CD4-positive, alpha-beta T cell treated with Interferon alpha-2 for 1 hour (primary cell): ENCODE measurements at places on chromosomes 4 and X.

- DNase-seq: no peak
Measured at GRCh38 chr4:13516315-13516860, 27.9 kb downstream of the NKX3-2 start.

DNA sequence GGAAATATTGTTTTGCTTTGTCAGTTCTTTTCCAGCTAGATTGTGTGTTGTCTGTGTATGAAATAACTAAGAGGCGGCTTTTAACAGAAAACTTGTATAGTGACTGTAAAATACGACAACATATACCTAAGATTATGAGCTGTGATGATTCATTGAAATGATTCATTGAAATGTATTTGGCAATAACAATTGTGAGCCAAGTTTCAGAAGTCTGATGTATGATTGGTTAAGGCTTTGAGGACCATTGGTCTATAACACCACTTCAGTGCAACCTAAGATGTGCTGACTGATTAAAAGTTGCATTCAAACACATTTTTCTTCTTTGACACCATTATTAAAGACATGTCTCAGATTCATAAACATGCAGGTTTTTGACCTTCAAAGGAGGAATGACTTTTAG lies 76.6 kb downstream of the PTPN13 start:
- no peak for DNase-seq

- DNase-seq: no peak
Measured at GRCh38 chr4:98482847-98483806, 175.3 kb downstream of the TSPAN5 start.

DNA sequence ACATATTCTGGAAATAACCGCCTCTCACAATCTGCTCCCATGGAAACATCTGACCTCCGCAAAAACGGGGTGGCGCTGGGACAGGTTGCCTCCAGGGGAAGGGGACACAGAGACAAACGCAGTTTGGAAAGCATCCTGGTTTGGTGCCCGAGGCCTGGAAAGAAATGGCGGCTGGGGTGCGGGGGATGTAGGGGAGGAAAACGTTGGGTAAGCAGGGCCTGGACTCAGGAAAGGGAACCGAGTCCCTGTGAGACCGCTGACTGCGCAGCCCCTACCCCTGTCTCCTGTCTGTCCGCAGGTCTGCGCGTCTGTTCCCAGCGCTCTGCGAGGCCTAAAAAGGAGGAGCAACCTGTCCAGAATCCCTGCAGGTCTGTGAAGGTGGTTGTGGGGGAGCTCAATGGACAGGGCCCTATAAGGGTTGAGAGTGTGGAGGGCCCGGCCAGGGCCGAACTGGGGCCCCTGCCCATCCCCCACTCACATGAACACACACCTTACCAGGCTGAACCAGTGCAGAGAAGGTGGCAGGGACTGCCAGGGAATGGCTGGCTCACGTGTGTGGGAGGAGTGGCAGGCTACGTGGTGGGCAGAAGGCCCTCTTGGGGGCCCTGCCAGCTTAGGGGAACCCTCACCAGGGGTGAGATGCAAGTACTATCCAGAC lies 672 bp downstream of the TCEAL3 start:
- DNase-seq: no peak

DNA sequence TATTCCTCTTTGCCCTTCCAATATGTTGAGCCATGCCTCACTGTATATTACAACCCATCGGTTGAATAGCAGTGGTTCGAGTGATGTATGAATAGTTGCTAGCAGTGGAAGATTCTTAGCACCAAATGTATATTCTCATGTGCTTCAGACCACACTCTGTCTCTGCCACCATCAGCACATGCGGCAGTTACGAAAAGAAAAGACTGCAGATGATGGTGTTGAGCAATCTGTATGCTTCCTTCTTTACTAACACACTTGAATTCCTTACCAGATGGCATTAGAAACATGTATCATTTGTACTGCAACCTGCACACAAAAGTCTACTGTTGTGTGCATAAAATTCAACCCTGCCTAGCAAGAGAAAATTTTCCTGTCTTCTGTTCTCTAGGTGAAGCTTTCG lies 214.6 kb downstream of the ENOX2 start:
- DNase-seq: no peak

DNA sequence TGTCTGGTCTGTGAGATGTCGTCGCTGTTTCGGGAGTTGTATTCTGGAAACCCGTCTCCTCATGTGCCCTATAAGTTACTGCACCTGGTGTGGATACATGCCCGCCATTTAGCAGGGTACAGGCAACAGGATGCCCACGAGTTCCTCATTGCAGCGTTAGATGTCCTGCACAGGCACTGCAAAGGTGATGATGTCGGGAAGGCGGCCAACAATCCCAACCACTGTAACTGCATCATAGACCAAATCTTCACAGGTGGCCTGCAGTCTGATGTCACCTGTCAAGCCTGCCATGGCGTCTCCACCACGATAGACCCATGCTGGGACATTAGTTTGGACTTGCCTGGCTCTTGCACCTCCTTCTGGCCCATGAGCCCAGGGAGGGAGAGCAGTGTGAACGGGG lies 1.4 kb downstream of the USP27X start:
- no peak for DNase-seq

GRCh38 chr4:53626491-53626890 lies 35.2 kb upstream of the LNX1 start:
- DNase-seq: no peak

- no peak for DNase-seq
Measured at GRCh38 chrX:24851289-24851688, 157.6 kb downstream of the POLA1 start.

DNA sequence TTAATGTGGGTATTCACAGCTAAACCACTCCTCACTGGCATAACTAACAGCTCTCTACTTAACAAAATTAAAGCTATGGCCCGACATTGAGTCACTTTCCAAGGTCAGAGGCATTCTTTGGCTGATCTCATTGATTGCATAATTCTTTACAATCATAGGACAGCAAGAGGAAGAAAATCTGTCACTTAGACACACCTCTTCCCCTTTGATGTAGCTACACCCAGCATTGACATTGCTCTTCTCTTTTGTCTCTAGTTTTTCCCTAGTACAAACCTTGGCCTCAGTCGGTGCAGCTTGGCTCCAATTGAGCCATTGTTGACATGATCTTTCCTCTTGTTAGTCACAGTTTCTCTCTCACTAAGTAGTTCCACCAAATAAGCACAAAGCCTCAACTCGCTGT lies 313.3 kb upstream of the ACTRT1 start:
- no peak for DNase-seq

DNA sequence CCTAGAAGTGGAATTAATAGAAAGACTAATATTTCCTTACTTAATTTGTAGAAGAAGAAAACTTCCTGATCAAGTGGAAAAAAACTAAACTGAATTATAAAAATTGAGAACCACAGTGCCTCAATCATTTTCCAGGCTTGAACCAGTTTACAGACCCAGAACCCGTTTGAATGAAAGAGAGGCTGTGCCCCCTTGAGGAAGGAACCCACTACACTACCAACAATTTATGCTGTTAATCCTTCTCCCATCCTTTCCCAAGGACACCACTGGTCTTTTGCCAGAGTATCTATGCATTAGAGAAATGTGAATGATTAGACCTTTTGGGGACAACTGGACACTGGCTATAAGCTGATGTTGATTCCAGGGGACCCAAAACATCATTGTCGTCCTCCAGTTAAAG lies 842.6 kb downstream of the TECRL start:
- no peak for DNase-seq

DNA sequence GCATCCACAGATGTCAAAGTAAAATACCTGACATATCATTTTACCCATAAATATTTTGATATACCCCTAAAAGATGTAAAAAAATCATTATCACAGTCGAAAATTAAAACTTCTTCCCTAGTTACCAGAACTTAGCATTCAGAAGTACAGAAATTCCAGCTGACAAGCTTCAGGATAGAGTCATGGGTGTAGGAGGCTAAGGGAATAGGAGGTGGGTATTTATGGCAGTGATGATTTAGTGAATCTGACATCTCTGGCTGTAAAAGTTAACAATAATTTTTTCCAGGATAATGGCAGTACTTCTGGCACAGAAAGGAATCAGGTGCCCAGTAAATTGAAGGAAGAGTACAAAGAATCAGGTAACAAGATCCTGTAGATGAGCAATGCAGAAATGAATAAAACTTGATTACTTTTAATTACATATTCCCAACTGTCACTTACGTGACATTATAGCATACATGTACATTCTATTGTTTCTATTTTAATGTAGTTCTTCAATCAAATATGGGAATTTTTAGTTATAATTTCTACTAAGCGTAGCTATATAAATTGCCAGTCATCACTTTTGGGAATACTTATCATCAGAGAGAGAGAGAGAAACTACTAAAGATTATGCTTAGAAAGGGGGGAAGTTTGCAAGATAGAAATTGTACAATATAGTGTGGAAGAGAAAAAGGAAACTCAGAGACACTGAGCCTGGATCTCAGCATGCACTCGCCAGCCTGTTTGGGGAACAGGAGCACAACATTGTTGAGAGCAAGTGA lies 143.4 kb downstream of the TMEM144 start:
- no peak for DNase-seq

DNA sequence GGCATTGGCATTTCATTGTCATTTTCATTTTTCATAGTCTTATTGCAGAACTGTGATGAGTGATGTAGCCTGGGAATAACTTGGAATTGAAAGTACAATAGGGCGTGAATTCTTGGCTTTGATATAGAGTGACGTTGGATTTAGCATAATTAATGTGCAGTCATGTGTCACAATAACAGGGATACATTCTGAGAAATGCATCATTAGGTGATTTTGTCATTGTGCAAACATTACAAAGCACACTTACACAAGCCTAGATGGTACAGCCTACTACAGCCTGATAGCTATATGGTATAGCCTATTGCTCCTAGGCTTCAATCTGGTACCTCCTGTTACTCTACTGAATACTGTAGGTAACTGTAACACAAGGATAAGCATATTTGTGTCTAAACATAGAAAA lies 300.8 kb downstream of the DTHD1 start:
- no peak for DNase-seq

DNA sequence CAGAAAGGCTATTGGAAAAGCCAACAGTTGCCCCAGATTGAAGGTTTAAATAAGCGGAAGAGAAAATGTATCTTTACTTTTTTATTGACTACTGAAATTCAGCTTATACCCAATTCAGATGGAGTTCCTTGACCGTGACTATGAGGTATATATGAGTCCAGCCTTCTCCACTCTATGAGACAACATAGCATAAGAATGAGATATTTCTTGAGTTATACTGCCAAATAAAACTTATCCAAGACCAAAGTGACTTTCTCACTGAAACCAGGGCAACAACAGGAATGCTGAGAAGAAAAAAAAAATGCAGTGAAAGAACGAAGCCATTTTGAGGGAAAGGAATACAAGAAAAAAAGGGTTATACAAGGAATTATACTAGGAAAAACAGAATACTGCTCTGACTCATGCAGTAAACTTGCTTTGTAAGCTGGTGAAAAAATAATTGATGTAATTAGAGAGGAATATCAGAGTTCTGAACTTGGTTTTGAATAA lies 16.3 kb upstream of the PDK3 start:
- no peak for DNase-seq

DNA sequence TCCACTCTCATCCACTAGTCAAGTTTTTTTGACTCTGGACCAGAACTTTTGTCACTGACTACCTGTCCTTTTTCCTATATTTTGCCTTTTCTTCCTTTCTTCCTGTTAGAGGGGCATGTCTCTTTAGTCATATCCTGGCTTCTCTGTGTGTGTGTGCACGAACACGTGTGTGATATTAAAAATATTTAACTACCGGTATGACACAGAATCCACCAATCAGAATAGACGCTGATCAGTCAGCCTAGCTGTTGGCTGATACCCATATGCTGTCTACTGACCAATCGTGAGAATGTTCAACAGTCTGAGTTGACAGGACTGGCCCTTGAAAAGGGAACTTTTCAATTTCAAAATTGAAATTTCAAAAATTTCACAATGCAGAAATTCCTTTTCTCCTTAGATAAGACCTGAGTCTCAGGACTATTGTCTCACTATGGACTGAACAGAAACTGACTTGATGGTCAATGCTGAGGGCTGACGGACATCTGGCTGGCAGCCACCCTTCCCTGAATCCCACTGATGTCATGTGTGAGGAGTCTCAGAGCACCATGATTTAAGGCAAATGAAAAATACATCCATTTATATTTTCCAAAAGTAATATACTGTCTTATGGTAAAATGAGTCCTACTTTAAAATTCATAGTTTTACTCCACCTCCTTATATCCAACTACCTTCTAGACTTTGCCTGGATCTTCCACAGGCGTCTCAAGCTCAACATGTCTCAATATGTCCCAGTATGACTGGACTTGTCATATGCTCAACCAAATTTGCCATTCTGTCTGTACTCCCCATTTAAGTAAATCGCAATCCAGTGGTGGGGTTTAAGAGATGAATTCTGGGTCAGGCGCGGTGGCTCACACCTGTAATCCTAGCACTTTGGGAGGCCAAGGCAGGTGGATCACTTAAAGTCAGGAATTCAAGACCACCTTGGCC lies 78.0 kb downstream of the CHRNA9 start:
- DNase-seq: no peak

DNA sequence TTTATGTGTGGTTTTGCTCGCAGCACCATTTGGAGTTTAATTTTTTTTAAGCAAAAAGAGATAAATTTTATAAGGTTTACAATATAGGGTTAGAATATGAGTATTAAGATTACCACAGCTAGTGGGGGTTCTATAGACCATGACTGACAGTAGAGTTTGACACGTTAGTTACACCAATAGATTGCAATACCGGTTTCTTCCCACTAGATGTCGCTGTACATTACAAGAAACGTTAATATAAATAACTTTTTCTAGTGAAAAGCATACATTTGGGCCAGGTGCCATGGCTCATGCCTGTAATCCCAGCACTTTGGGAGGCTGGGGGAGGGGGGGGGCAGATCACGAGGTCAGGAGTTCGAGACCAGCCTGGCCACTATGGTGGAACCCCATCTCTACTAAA lies 433.6 kb downstream of the MAGEB5 start:
- DNase-seq: no peak

- peak; percentile 33 for DNase-seq
Measured at GRCh38 chr4:10160281-10160856, 43.8 kb upstream of the WDR1 start.

- DNase-seq: no peak
Measured at GRCh38 chr4:183201331-183201730, 102.3 kb downstream of the WWC2 start.

- DNase-seq: no peak
Measured at GRCh38 chrX:19721726-19722370, 165.6 kb downstream of the SH3KBP1 start.

DNA sequence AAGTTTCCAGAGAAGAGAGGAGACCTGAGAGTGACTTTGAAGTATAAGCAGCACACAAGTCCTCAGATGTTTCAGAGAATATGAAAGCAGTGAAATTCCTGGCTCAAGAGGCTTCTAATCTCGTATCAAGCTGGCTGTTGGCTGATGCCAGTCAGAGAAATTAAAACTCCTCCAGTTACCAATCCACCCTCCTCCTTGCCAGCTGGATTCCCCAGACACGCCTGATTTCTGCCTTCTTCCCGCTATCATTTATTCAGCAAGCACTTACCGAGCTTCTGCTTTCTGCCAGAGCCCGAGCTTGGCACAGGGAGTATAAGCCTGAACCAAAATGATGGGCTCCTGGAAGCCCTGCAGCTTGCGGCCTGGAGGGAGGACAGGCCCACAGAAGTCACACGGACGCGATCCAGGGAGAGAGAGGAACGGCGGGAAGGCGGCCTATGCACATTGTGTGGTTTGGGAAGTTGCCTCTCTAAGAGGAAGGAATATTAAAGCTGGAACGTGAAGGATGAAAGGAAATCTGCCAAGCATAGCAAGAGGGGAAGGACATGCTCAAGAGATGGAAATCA lies 102.4 kb upstream of the TBL1X start:
- DNase-seq: no peak

- DNase-seq: no peak
Measured at GRCh38 chr4:48225368-48226141, 44.1 kb downstream of the TEC start.
